Activated CD4-positive, alpha-beta T cell treated with anti-CD3 and anti-CD28 coated beads for 48 hours (primary cell): ENCODE measurements at places on chromosomes 3 and 15.

GRCh38 chr3:78717041-78717440, 1050.8 kb downstream of the ROBO1 start:
- DNase-seq, result no peak

DNA sequence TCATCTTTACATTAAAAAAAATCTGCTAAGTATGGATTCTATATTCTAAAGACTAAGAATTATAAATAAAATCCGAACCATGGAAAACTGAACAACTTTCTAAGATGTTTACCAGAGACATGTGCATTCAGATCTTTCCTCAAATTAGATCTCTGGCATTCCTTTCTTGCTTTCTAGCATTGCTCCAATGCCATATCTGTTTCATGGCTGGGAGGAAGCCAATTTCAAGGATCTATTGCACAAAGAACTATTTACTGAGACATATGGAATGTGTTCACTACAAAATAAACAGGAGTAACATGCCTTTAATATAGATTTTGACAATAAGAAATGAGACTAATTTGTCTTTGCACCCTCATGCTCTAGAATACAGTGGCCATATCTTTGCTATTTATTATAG, 45.1 kb upstream of the NANOGP8 start:
- no peak for DNase-seq

DNA sequence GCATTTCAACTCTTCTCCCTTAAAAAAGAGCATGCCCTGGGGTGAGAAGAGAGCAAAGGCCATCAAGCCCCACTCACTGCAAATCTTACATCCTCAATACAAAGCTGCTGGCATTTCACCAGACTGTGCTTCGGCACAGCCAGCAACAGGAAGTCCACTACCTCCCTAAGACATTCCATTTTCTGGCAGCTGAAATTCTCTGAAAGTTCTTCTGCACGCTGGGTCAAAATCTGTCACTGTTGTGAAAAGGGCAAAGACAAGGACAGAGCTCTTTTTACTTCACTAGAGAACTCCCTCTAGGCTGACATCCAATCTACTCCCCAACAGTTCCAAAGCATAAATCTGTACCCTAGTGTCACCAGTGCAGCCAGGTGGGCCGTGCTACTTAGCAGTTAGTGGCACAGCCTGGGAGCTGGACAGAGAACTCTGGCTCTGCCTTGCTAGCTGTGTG, 6.3 kb downstream of the MTMR10 start:
- no peak for DNase-seq

DNA sequence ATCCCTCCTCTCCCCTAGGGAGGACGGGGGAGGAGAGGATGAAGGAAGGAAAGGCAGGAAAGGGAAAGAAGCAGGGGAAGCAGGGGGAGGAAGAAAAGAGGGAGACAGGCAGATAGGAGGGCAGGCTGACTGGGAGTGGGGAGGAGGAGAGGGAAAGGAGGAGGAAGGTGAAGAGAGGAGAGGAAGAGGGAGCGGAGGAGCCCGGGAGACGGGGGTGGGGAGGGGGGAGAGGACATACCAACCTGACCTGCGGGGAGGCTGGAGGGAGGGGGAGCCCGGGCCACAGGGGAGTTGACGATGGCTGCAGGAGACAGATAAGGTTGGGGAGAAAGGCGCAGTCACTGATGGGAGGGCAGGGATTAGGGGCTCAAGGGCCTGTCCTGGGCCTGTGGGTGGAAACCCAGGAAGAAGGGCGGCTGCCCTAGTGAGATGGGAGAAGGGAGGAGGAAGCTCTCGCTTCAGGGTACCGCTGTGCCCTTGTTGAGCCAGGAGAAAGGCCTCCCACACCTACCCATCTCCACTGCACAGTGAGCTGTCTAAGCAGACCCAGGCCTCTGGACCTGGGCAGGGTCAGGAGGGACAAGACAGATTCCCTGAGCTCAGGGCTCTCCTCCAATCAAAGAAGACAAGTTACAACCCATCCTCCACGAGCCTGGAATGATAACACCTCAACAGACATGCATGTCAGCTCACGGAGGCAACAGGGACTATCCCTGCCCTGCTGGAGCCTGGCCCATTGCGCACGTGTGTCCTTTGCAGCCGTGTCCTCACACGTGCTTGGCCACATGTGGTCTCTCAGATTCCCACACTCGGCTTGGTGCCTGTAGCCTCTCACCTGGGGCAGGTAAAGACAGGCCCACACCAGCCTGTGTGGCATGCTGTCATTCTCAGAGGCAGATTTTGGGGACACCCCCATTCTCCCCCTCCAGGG, 27.9 kb downstream of the C3orf18 start:
- DNase-seq, result no peak

GRCh38 chr15:45481135-45481534, 41.4 kb downstream of the SLC30A4 start:
- DNase-seq, result no peak

DNA sequence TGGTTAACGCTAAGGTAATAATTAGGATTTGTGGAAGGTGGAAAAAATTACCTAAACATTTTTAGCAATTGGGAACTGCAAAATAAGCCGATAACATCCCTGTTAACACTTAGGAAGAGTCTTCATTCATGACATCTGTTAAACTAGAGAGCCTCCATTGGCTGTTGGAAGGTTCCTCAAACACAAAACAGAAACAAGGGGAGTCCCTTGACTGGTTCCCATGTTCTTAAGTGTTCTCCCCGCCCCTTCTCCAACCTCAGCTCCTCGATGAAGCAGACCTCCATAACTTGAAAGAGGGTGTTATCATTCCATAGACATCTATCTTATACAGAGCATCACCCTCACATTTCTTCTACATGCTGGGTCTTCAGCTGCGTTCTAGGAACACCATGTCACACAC, 2.5 kb downstream of the SLC22A13 start:
- DNase-seq, result no peak

DNA sequence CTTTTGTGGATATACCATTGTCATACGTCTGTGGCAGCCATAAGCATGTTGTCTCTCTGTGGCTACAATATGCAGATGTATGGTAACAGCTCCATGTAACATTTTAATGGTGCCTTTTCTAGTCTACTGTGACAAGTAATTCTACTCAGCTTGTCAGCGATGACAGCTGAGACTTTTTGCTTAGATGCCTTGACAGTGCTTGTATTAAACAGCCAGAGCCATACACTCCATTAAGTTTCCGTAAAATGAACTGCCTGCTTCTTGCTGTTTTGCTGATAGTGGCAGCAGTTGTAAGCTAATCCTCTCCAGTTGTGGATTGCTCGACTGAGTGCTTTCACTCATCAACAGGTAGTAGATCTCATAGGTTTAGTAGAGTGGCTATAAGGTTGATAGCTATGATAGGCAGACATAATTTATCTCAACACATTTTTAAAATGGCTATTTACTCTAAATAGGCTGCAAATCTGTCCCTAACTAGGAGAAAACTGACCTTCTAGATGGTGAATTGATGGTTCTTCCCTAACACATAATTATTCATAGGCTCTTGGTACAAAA, 260.2 kb upstream of the NAALADL2 start:
- DNase-seq, result no peak

GRCh38 chr3:37423825-37424224, 249.4 kb upstream of the LRRFIP2 start:
- no peak for DNase-seq

DNA sequence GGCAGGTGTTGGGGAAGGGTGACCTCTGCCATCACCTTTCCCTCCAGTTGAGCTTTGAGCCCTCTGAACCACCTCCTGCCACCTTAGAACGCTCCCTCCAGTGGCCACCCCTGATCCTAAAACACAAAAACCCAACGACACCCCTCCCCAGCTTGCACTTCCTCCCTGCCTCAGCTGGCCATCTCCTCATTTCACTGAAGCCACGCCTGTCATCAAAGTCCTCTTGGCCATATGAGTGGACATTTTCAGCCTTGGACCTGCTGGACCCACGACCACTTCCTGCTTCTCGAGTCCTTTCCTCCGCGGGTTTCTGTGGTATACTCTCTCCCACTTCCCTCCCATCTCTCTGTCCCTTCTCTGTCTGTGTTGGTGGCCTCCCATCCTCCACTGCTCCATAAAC, 48.5 kb upstream of the NR2C2 start:
- DNase-seq, result no peak

DNA sequence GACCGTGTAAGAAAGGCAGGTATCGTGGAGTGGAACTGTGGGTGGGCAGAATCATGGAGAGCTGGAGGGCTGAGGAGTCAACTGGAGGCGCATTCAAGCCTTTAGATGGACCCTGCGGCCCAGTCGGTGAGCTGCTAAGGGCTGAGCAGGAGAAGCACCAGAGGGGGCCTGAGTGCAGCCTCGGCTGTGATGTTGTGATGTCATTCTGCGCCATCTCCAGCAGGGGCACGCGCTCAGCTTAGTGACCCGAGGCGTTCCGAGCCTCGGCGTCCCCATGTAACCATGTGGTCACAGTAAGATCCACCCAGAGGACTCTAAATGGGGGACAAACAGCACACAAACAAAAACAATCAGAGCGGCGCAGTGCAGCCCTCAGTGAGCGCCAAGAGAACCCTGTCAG, 76.8 kb downstream of the VGLL4 start:
- DNase-seq, result no peak

- DNase-seq, result no peak
Observed at GRCh38 chr3:5165698-5166097, 21.8 kb upstream of the EDEM1 start.

DNA sequence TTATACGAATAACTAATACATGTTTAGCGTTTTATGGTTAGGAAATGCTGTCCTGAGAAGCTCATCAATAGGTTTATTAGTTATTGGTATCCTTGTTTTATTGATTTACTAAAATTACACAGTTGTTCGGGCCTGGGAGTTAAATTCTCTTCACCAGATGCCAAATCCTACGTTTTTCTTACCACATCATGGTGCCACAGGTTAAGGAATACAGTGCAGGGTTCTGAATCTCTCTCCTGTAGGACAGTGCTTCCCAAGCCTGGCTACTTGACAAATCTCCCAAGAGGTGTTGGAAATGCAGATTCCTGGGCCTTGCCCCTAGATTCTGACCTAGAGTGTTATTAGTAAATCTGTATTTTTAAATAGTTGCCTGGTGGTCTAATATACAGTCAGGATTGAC, 273.4 kb upstream of the LRRFIP2 start:
- no peak for DNase-seq

- DNase-seq, result no peak
Observed at GRCh38 chr3:140207541-140207940, 272.6 kb downstream of the CLSTN2 start.

- no peak for DNase-seq
Observed at GRCh38 chr3:138059261-138059660, 49.3 kb downstream of the CLDN18 start.

DNA sequence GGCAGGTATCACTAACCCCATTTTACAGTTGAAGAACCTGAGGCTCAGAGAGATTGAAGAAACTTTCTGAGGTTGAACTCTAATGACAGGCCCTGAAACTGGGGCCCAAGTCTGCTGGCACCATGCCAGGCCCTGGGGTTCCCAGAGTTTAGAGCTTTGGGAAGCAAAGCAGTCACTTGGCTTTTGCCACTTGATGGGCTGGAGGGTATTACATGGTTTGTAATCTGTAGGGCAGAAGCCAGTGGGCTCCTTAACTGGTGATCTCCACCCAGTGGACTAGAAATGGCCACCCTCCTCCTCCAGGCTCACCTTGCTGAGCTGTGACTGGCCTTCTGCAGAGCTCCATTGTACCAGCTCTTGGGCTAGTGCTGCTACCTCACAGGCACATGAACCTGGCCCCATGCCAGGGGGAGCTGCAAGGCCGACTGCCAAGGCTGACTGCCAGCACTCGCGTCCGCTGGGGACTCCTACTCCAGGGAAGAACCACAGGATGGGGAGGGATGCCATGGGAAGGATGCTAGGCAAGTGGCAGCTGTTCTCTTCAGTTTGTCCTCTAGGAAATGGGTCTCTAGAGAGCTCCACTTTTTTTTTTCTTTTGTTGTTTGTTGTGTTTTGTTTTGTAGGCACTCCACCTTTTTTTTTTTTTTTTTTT, 104.8 kb downstream of the ETFA start:
- DNase-seq, result no peak

GRCh38 chr3:23762214-23762613, 43.5 kb upstream of the UBE2E1 start:
- DNase-seq, result no peak

- no peak for DNase-seq
Observed at GRCh38 chr3:54193093-54193492, 70.7 kb downstream of the CACNA2D3 start.

- no peak for DNase-seq
Observed at GRCh38 chr3:39278616-39278935, 1.3 kb downstream of the CX3CR1 start.

GRCh38 chr15:57356636-57357035, 19.7 kb upstream of the CGNL1 start:
- no peak for DNase-seq

DNA sequence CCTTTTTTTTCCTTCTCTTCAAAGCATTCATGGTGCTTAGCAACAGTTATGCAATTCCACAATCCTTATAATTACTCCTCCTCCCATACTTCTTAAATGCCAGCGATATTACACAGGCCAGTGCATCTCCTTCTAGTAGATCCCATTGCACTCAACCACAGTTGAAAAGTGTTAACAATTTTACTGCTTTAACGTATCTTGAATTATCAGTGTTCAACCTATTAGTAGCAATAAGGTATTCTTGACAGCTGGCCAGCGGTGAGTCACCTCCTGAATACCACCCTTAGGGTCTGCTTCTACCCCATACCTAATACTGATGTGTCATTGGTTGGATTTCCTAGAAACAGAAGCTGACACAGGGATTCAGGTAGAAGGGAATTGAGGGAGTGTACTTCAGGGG, 24.0 kb upstream of the TEX9 start:
- DNase-seq, result no peak

GRCh38 chr3:118146658-118147375, 887.8 kb downstream of the IGSF11 start:
- no peak for DNase-seq

- no peak for DNase-seq
Observed at GRCh38 chr3:7146529-7146928, 285.6 kb downstream of the GRM7 start.

DNA sequence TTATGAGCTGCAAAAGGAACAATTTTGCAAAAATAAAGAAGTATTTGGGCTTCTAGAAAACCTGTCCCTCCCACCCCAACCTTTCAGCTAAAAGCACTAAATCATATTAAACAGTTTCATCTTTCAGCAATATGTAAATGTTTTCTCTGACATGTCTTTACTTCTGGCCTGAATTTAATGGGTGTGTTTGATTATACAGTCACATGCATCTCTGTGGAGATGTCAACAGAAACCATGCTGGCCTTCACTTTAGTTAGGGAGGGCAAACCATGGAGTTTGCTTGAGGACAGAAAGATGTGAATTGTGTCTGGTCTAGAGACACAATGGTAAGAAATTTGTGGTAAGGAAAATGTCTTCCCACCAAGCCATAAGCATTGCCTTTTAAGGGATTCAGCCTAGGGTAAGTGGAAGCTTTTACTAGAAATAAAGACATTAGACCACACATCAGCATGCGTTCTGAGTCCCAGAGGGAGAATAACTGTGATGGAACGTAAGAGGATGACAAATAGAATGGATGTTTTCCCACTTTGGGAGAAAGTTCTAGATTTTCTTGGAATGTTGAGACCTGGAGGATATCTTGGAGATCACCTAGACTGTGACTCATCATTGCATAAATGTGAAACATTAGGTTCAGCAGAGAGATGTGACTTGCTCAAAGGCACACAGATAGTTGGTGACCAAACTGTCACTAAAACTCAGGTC, 68.9 kb downstream of the ST8SIA2 start:
- no peak for DNase-seq
